ENCODE measurements at places on chromosomes 3 and 15.

GRCh38 chr3:48039487-48040190 is 23.4 kb upstream of the MAP4 start:
- no peak for DNase-seq

GRCh38 chr3:126081618-126082361 is 2.1 kb downstream of the SLC41A3 start:
- DNase-seq, result no peak

- DNase-seq, result no peak
These were observed 51.6 kb downstream of the ATG7 start for GRCh38 chr3:11323813-11324212.

DNA sequence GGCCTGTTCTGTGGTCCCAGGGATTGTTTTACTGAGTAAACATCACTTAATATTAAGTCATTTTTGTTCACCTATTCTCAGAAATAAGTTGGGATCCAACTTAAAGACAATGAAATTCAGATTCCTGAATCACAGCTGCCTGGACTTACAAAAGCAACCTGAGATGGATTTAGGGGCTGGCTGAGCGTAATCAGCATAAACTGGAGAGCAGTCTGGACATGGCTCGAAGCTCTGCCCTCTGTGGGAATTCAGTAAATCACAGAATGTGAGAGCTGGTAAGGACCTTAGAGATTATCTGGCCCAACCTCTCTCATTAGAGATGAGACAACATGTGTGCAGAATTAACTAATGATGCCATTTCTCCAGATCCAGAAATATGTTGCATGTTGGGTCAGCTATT is 23.7 kb downstream of the CCDC80 start:
- no peak for DNase-seq

DNA sequence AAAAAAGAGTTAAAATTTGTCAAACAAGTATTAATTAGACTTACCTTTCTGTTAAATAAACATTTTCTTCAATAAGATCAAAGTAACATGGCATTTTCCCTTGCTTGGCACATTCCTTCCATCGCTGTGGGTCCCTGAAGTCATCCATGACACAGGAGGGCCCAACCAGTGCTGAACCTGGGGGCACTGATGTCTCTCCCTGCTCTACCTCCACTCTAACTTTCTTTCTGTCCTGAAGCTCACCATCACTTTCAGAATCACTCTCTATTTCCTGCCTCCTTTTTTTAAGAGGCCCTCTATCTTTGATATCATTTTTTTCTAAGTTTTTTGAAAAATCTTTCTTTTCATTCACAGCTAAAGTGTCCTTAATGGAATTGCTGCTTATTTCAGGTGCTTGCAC is 43.8 kb downstream of the SETD2 start:
- DNase-seq, result no peak

DNA sequence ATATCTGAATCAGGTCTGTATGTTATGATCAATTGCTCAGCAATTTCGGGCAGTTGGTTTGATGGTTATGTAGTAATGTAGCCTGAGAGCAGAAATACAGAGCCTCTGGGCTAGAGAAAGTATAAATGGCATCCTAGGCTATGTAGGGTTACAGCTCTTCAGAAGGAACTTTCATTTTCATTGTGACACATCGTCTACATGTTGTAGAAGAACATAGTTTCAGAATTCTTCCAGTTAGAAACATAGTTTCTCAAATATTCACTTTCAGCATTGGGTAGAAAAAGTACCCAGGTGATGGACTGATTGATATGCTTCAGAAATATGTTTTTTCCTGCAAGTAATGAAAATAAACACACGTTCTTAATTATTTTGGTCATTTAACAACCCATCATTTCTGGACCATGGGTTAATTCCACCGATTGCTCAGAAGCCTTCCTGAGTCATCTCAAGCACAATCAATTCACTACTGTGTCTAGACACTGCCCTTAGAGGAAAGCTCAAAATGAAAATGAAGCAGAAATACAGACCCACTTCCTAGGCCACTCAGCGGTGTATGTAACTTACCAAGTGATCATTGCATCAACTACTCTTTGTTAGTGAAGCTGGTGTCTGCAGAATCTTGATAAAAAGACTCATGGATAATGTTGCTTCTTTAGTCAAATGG is 88.8 kb upstream of the TSEN2 start:
- no peak for DNase-seq

DNA sequence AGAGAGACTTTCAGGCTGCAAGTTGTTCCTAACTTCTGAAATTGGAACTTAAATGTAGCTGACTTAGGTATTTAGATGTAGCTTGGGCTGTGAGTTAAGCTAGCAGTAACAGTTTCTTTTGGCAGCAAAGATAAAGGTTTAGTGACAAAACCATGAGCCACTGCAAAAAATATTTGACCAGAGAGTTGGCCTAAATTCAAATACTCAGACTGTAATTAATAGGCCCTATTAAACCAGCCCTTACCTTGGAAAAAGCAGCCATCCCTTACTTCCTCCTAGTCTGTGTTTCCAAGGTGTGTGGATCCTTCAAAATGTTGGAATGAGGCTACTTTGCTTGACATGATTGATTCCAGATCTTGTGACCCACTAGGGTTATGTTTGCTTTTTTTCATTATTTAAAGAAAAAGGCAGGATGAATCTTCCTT is 8.2 kb downstream of the TPM1 start:
- DNase-seq, result no peak

- no peak for DNase-seq
These were observed 5.2 kb upstream of the PRKCD start for GRCh38 chr3:53155760-53156159.
